ENCODE measurements at places on chromosomes 2 and 18.

- no peak for DNase-seq
These were observed 15.5 kb downstream of the SCYGR4 start for GRCh38 chr2:227632827-227633226.

DNA sequence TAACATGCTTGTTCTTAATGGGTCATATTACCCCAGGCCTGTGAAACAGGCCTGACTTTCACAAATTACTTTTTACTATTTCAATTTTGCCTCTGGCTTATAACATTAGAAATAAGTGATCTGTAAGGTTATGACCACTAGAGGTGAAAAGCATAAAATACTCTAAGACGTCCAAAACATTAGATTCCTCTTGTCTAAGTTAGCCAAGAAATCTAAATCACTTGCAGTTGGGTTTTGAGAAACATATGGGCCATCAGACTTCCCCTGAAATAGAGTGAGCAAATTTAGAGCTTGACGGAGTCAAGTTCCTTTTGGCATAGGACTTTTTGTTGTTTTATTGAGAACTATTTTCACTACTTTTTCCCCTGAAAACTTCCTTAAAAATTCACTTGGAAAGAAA, 32.7 kb upstream of the RIT2 start:
- DNase-seq = no peak

DNA sequence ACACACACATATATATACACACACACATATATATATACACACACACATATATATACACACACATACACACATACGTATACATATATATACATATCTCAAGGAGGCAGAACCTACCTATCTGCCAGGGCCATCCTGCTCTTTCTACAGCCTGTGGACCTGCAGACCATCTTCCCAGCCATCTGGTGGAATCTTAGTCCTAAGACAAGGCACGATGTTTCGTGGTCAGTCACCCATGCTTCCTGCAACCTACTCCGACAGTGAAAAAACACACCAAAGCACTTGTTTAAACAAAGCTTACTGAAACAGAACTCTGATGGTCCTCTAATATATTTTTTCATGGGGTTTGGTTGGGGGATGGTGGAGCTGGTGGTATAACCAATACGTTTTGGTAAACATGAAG, 164.2 kb upstream of the ZNF521 start:
- no peak for DNase-seq

- no peak for DNase-seq
These were observed 415.1 kb upstream of the CHST9 start for GRCh38 chr18:27600245-27600644.

DNA sequence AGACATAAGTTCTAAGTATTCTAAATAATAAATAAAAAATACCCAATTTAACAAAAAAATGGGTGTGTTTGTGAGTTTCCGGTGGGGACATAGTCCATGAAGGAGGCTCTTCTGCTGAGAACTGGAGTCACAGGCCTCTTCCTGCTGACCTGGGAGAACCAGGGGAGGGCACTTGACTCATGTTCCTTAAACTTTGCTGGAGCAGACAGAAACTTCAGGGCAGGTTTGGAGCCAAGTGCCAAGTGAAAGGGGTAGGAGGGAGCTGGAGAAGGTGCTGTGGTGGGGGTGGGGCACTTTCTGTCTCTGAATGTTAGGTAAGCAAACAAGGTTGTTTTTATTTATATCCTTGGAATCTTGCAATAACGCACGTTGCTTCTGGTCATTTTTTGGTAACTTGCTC, 78.8 kb upstream of the TTN start:
- no peak for DNase-seq

- no peak for DNase-seq
These were observed 4.4 kb upstream of the ACKR3 start for GRCh38 chr2:236565212-236565611.

GRCh38 chr2:26352892-26353291, 6.3 kb upstream of the ADGRF3 start:
- no peak for DNase-seq

DNA sequence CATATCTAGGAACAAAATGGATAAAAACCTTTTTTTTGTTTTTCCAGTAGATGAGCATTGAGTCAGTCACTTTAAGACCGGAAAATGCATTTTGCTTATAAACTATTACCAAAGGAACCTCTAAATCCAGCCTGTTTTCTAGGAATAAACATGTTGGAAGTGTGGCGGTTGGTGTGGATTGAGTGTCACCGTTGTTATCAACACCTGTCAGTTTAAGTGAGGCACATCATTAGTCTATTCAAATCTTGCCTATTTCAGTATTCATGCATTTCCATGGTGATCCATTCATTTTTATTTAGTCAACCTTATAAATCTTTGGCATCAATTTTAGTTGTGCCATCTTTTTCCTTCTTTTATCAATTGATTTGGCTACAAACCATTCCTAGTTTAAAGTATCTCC, 3.3 kb downstream of the KLHL29 start:
- no peak for DNase-seq

DNA sequence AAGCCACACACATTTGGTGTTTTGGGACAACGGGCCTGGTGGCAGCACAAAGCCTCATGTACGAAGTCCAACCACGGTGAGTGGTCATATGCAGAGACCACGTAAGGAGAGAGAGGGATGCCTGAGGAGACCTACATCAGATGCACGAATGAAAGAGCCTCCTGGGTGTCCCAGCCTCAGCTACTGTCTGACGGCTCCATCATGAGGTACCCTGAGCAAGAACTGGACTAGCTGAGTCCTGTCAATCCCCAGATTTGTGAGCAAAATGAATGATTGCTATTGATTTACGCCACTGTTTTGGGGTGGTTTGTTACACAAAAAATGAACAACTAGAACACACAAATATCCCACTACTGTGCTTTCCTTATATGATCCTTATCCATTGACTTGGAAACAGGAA, 275.7 kb upstream of the KYNU start:
- DNase-seq = no peak

GRCh38 chr18:8045884-8046281, 478.8 kb downstream of the PTPRM start:
- DNase-seq = no peak

DNA sequence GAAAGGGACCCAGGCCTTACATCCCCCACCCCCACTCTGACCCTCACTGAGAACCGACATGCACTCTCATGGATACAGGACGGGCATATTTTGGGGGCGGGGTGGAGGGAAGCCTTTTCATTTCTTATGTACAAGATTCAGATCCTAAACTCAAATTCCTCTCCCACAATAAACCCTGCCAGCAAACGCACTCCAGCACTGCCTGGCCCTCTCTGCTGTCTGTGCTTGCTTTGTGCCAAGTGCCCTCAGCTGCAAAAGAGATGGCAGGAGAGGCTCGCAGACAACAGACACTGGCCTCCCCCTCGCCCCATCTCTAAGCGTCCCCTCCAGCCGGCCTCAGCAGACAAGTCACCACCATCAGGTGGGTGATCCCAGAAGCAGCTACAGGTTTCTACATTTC, 42.4 kb downstream of the FAM168B start:
- DNase-seq = no peak

- no peak for DNase-seq
These were observed 432.0 kb downstream of the CCDC85A start for GRCh38 chr2:56615760-56616159.

DNA sequence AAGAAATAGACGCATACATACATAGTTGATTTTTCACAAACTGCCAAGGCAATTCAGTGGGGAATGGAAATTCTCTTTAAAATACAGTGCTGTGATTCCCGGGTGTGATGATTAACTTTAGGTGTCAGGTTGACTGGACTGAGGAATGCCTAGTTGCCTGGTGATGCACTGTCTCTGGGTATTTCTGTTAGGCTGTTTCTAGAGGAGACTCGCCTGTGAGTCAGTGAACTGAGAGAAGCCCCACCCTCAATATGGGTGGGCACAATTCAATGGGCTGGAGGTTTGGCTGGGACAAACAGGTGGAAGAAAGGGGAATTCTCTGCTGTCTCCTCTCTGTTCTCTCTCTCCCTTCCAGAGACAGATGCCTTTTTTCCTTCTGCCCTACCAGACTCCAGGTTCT, 187.6 kb downstream of the ARHGAP28 start:
- no peak for DNase-seq

DNA sequence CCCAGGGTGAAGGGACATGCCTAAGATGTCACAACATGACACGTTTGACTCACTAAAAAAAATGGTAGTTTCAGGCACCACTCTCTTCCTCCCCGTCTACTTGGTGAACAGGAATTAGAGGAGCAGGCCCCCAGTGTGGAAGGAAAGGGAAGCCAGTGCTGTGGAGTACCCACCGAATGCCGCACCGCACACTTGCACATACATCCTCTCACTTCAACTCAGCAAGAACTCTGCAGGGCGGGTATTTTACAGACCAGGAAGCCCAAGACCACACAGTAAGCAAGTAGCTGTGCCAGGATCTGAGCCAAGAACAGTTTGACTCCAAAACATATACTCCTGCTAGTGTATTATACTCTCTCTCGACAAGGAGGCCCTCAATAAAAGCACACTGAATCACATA, 69.8 kb downstream of the BCL2 start:
- no peak for DNase-seq

DNA sequence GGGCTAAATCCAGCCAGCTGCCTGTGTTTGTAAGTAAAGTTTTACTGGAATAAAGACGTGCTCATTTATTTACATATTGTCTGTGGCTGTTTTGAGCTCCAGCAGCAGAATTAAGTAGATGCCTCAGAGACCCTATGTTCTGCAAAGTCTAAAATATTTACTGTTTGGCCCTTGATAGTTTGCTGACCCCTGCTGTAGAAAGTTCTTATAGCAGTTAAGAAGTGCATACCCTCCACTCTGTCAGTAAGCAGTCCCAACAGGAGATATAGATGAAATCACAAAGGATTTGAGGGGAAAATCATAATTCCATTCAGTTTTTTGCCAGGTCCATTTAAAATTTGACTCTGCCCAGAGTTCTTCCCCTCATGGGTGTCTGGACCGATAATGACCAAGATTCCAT, 50.1 kb upstream of the ITM2C start:
- DNase-seq = no peak

DNA sequence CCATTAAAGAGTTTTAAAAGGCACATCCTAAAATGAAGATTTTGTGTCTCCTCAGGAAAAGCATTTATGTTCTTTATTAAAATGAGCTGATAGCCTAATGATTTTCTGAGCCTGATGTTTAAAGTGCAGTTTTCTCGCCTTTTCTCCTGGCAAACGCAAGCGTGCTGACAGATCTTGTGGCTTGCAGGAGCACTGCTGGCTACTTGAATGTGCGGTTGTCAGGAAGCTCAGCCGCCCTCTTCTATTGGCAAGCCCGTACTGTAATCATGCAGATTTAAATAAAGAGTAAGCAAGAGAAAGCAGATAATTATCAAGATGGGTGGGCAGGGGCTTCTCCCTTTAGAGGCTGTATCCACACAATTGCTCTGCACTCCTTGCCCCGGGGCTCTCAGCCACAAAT, 139.5 kb upstream of the SPHKAP start:
- no peak for DNase-seq

GRCh38 chr2:120600786-120601185, 134.9 kb upstream of the GLI2 start:
- DNase-seq = no peak

- no peak for DNase-seq
These were observed 92.4 kb upstream of the COPS8 start for GRCh38 chr2:236993286-236993685.

GRCh38 chr18:58674159-58674558, 2.9 kb downstream of the MALT1 start:
- DNase-seq = no peak

- no peak for DNase-seq
These were observed 10.2 kb downstream of the PROKR1 start for GRCh38 chr2:68653538-68653982.

DNA sequence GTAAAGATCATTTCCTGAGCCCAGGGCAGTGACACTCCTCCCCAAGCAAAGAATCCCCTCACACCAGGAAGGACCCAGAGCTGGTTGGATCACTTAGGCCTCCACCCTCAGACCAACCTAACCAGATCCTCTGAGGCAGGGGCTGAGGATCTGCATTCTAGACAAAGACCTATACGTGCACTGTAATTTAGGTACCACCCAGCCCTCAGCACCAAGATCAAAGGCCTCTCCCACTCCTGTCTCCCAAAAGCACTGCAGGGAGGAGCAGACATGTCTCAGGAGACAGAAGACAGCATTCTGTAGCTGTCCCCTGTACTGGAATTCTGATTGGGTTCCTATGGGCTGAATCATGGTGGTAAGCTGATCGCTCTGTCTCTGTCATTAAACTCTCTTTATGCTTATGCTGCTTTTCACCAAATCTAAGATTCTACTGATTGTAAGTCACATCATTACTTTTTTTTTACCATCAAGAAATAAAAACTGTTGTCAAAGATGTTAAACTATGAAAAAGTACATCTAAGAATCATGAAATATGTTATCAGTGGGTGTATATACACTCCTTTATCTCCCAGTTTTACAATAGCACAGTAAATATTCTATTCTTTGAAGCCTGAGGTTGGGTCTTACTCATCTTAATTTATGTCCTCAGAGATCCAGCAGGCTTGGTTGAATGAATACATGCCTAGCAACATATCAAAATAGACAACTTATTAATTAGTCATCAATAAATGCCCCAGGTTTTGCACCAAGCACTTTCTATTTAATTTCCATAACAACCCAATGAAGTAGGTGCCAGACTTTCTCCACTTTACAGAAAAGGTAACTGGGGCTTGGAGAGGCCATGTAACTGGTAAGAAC, 28.3 kb downstream of the MCFD2 start:
- DNase-seq = no peak

GRCh38 chr2:206802654-206803514, 37.5 kb downstream of the FASTKD2 start:
- no peak for DNase-seq

- DNase-seq = no peak
These were observed 286.9 kb downstream of the CTNNA2 start for GRCh38 chr2:79799729-79800128.

Measured in stimulated activated CD4-positive, alpha-beta T cell treated with anti-CD3 and anti-CD28 coated beads, TNF-alpha, amount 100 ng/mL, for 4 hours (primary cell).